Bronchial smooth muscle cell (primary cell): ENCODE measurements at places on chromosomes 1 and 21. TPM values are rescaled to one million over a fixed set of nuclear protein-coding genes. Genes with fewer than 3 reads are reported as not detected.

IFI44 gene
- 18.4 and 28.0 TPM in 2 replicates for total RNA-seq

GBP7 gene
- total RNA-seq, result not detected in 2 replicates

SLC45A3 gene
- 0.32 and 0.94 TPM in 2 replicates for total RNA-seq

NCSTN gene
- 55.2 and 63.5 TPM in 2 replicates for total RNA-seq

ZYG11A gene
- total RNA-seq, result 0.60 and 0.63 TPM in 2 replicates

USP48 gene
- total RNA-seq, result 29.3 and 42.7 TPM in 2 replicates

GNG4 gene
- total RNA-seq, result not detected in 2 replicates

NUP133 gene
- total RNA-seq, result 22.0 and 27.3 TPM in 2 replicates

FAM72D gene
- 0.09 and 0.47 TPM in 2 replicates for total RNA-seq
